ENCODE measurements at places on chromosomes 2 and 18.

GRCh38 chr2:207319316-207319715 is 153.6 kb upstream of the KLF7 start:
- DNase-seq, result no peak

- DNase-seq, result no peak
These were observed 49.2 kb upstream of the CDC42EP3 start for GRCh38 chr2:37720533-37721200.

DNA sequence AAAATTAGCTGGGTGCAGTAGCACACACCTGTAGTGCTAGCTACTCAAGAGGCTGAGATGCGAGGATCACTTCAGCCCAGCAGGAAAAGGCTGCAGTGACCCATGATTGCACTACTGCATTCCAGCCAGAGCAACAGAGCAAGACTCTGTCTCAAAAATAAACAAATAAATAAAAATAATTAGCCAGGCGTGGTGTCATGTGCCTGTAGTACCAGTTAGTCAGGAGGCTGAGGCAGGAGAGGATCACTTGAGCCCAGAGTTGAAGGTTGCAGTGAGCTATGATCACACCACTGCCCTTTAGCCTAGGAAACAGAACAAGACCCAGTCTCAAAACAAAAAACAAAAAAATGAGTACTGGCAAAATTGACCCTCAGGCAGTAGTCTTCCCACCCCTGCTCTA is 61.9 kb upstream of the PPP1CB start:
- DNase-seq, result no peak

GRCh38 chr2:214471990-214472389 is 61.1 kb downstream of the VWC2L start:
- no peak for DNase-seq

- no peak for DNase-seq
These were observed 24.9 kb downstream of the CAPN14 start for GRCh38 chr2:31192396-31192795.

GRCh38 chr2:96626553-96626942 is 11.6 kb downstream of the KANSL3 start:
- no peak for DNase-seq

GRCh38 chr2:69163109-69163508 is 150.1 kb downstream of the ANTXR1 start:
- peak; percentile 53 for DNase-seq

DNA sequence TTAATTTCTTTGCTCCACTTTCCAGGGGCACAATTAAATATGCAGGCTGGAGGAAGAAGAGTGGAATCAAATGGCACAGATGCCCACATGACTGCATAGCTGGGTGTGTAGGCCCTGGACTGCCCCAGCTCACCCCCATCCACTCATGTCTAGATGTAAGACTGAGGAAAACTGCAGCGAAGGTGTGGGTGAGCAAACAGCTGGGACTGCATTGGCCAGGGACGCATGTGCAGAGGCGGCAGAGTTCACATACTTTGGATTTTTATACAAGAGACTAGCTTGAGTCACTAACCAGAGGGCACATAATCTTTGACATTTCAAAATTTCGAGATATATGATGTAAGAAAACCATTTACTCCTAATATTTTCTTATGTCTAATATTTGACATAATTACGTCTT is 60.1 kb downstream of the SPIRE1 start:
- peak; percentile 67 for DNase-seq

GRCh38 chr2:188884517-188884916 is 89.7 kb upstream of the COL3A1 start:
- DNase-seq, result no peak

DNA sequence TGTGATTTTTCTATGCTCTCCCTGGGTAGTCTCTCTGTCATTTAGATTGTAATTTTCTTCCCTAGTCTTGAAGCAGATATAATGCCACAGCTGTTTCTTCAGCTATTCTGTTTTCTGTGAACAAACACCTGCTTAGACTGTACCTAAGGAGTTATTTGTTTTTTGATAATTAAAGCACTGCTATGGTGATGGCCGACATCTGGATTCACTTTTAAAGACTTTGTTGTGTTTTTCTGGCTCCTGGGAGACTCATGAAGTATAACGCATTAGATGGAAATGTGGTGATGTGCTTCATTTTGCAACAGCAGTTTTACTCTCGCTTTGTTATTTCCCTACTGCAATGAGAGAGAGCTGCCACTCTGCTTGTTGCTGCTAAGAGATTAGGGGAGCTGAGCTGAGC is 15.7 kb upstream of the C2orf69 start:
- DNase-seq, result no peak

DNA sequence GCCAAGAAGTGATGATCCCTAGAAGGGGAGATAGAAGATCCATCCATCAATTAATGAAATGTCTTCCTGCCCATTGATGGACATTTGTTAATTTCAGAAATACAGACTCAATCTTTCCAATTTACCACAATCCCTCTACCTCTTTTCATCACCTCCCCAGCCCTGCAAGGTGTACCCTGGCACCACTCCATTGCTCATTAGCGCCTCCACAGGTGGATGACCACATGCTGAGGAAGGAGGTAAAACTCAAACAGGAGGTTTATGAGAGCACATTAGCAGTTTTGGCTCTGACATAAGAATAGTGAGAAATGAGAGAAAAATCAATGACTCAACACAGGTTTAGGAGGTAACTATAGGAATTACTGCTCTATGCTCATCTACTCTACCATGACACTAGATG is 208.0 kb downstream of the C1D start:
- DNase-seq, result no peak

GRCh38 chr2:215020283-215020682 is 118.1 kb downstream of the ABCA12 start:
- DNase-seq, result no peak

GRCh38 chr2:190436557-190436956 is 28.4 kb downstream of the MFSD6 start:
- DNase-seq, result no peak

DNA sequence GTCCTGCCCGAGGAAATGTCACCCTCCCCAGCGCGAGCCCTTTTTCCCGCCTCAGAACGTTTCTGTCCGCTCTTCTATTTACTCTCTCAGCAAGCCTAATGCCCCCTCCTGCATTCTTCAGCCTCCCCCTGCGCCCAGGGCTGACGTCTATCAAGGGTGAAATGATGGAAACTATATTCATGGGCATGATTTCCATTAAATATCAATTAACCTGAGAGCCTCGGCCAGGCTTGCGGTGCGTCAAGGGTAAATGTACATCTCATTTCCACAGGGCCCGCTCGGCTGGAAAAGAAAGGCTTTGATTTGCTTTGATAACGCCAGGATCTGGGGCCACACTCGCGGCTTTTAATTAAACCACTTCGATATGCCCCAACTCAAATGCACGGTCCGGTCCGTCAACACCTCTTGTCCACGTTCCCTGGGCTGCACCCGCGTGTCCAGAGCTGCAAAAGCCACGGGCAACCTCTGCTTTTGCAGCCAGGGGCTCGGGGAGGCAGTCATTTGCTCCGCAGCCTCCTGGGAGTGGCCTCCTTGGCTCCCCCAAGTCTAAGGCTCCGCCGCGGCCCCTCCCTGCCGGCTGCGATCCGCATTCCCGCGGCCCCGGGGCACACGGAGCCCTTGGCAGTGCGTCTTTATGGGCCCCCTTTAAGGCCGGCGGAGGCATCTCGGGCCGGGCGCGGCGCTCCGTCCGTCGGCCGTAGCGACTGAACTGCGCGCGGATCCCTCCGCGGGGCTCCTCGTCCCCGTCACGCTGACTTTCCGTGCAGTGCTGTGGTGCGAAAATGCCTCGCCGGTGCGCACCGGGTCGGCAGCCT is at the start of gene HOXD8:
Gene HOXD8 (plus strand): TSS at position 724 of the 815 bp plus-strand sequence. CDS start 662 bp downstream, outside the sequence.
- no peak for DNase-seq

DNA sequence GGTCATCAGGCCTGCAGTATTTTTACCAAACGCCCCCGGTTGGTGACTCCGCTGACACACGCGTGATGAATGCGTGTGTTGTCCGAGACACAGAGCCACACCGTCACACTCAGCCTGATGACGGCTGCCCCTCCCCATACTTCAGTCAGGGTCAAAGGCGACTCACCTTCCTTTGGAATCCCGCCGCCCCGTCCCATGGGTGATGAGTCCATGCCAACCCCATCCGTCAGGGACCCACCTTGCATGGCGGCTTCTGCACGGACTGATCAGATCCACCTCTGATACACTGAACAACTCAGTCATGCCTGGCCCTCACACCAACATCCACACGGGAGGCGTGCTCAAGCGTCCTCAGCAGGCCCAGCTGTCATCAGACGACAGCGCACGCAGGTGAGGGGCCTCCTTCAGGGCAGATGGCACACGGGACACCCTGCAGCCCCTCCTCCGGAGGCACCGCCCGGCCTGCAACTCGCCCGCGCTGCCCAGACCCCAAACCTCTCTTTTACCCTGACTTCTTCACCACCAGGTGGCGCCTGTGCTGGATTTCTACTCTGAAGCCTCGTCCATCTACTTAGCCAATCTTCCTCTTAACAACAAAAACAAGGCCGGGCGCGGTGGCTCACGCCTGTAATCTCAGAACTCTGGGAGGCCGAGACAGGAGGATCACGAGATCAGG is 89.2 kb downstream of the ZNF516 start:
- no peak for DNase-seq

GRCh38 chr18:7084080-7085065 is 33.2 kb downstream of the LAMA1 start:
- peak; percentile 60 for DNase-seq

- DNase-seq, result no peak
These were observed 195.6 kb downstream of the AGAP1 start for GRCh38 chr2:235689427-235689853.

DNA sequence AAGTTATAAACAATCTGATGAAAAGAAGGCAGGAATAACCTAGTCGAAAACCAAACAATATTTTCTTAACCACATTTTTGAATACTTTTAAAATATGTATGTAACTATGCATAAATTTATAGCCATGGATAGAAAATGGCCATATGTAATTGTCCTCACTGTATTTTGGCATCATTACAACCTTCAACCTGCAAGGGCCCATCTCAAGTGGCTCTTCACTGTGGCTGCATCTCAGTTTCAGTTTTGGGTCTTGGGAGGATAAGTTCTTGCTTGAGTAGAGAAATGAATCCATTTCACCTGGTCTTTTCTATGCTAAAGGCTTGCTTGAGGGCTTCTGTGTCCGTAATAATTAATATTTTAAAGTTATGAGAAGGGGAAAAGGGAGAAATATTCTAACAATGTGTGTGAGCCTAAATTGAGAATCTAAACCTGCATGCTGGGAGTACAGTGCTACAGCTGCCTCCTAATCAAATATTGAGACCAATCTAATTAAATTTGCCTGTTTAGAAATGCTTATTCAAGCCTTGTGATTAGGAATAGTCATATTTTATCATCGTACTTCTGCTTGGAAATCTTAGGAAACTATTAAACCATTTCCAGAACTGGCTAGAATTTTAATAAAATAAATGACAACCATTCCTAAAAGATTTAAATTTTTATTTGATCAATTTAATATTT is 92.5 kb downstream of the EML4 start:
- DNase-seq, result no peak

DNA sequence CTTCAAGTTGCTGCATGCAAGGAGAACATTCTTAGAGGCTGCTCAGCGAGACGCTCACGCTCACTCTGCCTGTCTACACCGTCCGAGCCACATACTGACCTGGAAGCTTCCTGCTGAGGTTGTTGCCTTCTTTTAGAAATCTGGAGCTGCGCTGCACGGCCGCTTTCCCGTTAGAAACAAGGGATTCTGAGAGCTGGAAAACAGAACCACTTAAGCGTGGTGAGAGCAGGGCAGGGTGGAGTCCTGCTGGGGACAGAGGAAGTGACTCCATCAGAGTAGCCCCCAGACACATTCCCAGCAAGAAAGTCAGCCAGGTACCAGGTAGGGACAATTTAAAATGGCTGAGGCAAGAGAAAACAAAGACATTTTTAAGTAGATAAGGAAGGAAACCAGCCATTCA is 135.2 kb downstream of the LAMA1 start:
- no peak for DNase-seq

- no peak for DNase-seq
These were observed 50.6 kb upstream of the TFCP2L1 start for GRCh38 chr2:121335294-121336290.

GRCh38 chr18:23671564-23671963 is 8.9 kb upstream of the ANKRD29 start:
- no peak for DNase-seq

DNA sequence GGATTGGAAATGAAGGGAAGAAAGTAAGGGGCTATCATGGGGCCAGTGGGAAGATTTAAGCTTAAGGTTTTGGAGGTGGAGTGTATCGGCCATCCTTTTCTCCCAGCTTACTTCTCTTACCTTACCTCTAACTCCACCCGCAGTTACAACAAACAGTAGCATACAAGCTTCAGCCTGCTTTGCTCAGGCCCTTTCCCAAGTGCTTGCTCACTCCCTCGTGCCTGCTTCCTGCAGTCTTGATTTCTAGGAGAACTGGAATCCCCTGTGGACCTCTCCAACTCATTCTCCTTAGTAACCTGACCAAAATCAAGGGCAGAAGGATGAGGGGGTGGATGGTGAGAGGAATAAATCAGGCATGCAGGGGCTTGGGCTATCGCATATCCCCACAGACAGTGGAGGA is 5.8 kb upstream of the LYG2 start:
- no peak for DNase-seq

DNA sequence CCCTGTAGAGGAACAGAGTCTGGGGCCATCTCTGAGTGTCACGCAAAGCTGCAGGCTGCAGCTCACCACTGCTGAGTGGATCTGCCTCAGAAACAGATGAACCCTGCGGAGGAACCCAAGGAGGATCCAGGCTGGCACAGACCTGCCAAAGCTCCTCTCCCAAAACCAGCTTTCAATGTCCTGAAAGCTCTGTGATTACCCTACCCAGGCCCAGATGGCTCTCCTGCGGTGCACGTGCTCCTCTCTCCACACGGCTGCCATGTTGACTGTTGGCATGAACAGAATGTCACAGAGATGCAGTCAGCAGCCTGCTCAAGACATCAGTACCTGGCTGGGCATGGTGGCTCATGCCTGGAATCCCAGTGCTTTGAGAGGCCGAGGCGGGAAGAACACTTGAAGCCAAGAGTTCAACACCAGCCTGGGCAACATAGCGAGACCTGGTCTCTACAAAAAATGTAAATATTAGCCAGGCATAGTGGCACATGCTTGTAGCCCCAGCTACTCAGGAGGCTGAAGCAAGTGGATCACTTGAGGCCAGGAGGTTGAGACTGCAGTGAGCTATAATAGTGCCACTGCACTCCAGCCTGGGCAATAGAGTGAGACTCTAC is 216.8 kb downstream of the MGAT5 start:
- no peak for DNase-seq

GRCh38 chr2:28601616-28602015 is 105.8 kb downstream of the PLB1 start:
- no peak for DNase-seq
